ENCODE measurements at places on chromosomes 4 and X.

DNA sequence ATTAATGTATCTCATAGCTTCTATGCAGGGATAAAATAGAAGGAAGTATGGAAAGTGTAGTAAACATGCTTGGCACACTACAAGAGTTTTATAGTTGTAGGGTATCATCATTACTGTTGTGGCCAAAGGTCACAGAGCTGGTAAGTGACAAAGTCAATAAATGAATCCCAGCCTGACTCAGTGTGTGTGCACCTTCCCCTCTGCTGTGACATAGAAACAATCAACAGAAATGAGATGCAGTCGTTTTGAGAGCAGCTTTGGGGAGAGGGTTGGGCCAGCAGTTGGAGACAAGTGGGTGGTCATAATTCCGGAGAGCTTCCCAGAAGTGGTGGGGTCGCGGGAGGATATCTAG lies 82.4 kb upstream of the RBPJ start:
- no peak for DNase-seq

- no peak for DNase-seq
Observed at GRCh38 chr4:3863841-3864741, 97.9 kb downstream of the ADRA2C start.

GRCh38 chr4:128844931-128845330 lies 35.4 kb downstream of the JADE1 start:
- peak; percentile 35 for DNase-seq

DNA sequence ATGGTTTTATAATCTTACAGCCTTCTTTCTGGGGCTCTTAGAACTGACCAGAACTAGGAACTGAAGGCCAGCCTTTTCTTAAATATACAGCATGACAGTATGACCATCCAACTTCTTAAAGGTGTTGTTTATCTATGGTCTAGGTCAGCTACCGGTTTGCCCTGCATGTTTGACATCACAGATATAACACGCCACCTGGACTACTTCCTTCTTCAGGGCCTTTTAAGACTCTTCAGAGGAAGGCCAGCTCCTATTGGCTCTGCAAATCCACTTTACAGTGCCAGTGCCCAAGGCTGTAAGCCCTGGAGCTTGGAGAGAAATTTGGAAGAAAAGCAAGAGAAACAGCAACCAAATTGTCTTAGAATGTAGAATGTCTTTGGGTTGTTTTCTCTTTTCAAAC lies 185.5 kb downstream of the MGST2 start:
- DNase-seq, result no peak

- no peak for DNase-seq
Observed at GRCh38 chrX:46574774-46575381, 1.3 kb downstream of the CHST7 start.

- no peak for DNase-seq
Observed at GRCh38 chr4:39486221-39486804, 27.5 kb downstream of the LIAS start.

GRCh38 chrX:154548028-154548316 lies 552 bp downstream of the IKBKG start:
- no peak for DNase-seq

- no peak for DNase-seq
Observed at GRCh38 chr4:24928708-24929107, 15.9 kb upstream of the CCDC149 start.

DNA sequence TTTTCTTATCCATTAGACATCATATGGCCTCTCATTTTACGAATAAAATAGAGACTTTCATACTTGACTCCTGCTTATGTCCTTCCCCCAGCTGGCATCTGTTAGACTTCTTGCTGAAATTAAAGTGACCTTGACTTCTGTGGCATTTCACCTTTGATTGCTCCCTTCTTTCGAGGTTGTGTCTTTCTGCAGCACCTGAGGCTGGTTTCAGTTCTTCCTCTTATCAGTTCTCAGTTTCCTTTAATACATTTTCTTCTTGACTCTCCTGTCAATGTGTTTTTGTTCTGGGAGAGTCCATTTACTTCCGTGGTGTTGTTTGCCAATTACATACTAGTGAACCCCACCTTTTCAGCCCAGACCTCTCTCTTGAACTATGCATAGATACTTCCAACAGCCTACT lies 81.6 kb downstream of the RBPJ start:
- DNase-seq, result no peak

DNA sequence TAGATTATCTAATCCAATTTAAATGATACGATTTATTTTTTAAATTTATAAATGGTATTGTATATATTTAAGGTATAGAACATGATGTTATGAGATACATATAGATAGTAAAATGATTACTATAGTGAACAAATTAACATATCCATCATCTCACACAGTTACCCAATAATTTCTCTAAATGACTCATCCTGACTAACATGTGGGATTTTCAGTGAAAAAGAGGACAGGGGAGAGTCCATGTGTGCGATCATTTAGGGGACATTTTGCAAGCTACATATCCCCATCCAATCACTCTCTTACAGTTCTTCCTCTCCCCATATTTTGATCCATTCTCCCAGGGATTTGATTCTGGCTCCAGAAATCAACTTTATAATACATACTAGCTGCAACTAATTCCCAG lies 88.2 kb downstream of the ABCB7 start:
- DNase-seq, result no peak

- peak; percentile 37 for DNase-seq
Observed at GRCh38 chrX:41045960-41046567, 39.2 kb upstream of the USP9X start.

DNA sequence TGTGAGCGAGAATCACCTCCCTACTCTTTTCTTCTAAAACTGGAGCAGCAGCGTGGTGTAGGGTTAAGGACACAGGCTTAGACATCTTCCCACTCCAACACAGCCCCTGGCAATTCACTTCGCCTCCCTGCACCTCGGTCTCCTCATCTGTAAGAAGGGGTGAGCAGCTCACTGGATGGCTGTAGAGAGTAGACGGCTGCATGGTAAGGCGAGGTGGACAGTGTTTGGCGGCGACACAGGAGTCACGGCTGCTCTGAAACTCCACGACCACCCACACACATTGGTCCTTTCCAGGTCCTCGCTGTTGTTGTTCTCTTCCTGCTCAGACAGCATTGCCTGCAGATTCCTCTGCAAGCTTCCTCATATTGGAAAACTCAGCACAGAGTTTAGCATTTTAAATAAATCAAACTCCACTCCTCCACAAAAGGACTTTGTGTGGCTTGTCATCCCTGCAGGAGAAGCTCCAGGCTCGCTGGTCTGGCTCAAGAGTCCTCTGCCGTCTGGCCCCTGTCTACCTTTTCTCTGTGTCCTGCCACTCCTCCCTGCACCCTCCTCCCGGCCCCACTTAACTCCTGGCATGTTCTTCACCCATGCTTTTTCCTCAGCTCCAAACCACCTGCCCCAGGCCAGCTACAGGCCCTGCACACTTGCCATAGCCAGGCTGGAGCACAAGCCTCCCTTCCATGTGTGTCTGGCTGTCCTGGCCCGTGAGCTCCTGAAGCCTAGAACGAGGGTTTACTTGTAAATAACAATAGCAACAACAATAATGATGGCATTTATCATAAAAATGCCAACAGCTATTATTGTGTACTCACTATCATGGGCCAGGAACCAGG lies 41.3 kb upstream of the CRMP1 start:
- DNase-seq, result no peak

GRCh38 chr4:83582289-83582785 lies 46.4 kb downstream of the GPAT3 start:
- DNase-seq, result peak; percentile 21

- no peak for DNase-seq
Observed at GRCh38 chr4:177128306-177128705, 181.4 kb upstream of the NEIL3 start.

- no peak for DNase-seq
Observed at GRCh38 chrX:15903186-15903681, 48.6 kb upstream of the AP1S2 start.

Data from femur (tissue), 1 donor.